ENCODE measurements at places on chromosomes 7 and 10.

- no peak for ATAC-seq
Observed at GRCh38 chr10:16612115-16612980, 90.7 kb upstream of the C1QL3 start.

GRCh38 chr10:59362144-59362958 is at the start of gene FAM13C:
Gene FAM13C (minus strand): TSS chr10:59362549. CDS start chr10:59362460, 89 bp downstream.
- peak; percentile 73 for ATAC-seq

GRCh38 chr7:106987777-106988176 is 56.7 kb upstream of the PRKAR2B start:
- ATAC-seq, result no peak

DNA sequence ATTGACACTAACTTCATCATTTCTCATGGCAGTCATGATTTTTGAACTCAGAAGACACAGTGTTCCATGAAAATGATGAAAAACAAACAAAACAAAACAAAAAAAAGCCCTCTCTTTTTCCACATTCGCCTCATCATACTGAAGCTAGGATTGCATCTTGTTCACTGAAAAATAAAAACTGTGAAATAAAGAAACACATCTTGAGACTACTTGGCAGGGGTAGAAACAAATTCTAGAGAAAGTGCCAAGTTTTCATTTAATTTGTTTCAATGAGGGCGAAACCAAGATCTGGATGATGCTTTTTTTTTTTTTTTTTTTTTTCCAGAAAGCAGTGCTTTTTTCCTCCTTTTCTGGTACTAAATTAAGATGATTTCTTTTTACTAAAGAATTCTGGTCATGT is 350.4 kb upstream of the ETV1 start:
- no peak for ATAC-seq

DNA sequence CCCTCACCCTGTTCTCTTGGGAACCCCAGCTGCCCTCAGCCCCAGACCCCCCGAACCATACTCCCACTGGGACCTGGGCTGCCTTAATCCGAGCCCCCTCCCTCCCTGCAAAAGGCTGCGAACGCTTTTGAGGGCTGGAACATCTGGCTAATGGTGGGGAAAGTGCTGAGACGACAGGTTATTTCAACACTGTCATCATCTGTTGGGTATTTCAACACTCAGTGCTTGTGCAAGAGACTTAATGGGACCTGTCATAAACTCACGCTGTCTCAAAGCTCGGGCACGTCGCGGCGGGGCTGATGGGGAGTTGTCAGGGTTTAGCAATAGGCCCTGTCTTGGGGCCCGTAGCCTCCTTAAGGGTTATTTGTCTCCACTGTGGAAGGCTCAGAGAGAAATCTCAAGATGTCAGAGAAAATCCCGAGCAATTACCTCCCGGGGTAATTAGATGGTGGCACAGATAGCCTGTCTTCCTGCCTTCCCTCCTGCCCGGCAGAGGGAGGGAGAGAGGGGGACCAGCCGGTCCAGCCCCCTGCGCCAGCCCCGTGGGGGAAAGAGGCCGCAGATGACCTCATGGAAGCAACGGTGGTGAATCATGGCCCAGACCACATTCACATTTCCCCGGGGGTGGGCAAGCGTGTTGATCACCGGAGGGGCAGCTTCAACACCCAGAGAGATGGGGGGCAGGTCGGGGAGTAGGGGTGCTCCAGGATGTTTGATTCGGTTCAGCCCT is 88.7 kb upstream of the MYL10 start:
- ATAC-seq, result peak; percentile 83

- ATAC-seq, result peak; percentile 72
Observed at GRCh38 chr7:2209146-2209960, 23.4 kb downstream of the MAD1L1 start.

DNA sequence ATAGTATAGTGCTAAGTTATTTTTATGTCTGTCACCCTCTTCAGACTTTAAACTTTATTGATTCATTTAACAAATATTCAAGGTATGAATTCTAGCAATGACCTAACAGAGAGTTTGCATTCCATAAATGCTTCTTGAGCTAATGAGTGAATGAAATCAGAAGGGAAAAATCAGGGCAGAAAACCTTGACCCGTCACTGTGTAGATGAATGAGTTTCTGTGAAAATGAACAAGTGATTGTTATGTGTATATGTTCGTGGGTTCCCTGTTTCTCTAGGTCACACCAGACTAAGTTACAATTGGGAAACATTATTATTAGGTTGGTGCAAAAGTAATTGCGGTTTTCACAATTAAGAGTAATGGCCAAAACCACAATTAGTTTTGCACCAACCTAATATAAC is 30.1 kb downstream of the APBB1IP start:
- no peak for ATAC-seq

DNA sequence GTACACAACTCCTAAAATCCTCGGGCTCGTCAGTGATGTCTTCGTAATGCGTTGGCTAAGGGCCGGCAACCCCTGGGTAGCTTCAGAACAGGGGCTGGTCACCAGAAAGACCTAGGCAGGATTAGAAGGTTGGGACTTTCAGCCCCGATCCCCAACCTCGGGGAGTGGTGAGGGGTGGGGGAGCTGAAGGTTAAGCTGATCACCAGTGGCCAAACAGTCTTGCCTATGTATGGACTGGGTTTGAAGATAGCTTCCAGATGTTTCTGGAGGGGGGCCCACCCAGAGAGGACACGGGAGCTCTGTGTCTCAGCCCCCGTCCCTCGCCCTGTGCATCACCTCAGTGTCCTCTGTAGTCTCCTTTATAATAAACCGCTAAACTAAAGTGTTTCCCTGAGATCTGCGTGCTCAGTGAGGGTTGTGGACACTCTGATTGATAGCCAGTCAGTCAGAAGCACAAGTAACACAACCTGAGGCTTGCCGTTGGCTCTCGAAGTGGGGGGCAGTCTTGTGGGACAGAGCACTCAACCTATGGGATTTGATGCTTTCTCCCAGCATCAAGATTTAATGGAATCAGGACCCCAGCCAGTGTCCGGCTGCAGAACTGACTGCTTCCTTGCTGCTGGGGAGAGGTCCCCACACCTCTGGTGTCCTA is 10.0 kb downstream of the PPP2R2D start:
- no peak for ATAC-seq

DNA sequence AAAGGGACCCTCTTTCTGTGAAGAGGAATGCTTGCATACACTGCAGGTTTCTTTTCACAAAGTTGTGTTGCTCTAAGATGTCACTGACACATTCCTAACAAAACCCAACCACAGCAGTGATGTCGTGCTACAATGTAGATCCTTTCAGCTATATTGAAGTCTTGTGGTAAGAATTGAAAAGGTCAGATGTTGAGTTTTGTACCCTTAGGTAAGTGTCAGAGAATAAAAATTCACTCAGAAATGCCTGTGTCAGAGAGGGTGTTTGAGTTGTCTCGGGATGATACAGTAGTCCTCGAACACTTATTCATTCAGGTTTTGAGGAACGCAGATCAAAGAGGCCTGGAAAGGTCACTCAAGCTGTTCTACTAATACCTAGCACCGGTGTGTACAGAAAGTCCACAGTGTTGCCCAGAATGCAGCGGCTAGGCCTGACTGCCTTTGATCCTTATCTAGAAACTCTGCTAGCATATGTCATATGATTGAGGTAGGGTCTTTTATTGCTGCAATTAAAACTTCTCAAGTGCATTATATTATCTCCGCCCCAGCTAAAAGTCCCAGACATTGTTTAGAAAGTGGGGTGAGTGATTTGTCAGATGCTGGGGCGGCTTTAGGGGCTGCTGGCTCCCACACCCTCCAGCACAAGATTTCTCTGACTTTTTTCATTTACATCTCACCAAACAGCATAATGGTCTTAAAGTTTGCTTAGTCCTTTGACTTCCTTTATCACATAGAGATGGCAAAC is 26.0 kb downstream of the RNF32 start:
- no peak for ATAC-seq

DNA sequence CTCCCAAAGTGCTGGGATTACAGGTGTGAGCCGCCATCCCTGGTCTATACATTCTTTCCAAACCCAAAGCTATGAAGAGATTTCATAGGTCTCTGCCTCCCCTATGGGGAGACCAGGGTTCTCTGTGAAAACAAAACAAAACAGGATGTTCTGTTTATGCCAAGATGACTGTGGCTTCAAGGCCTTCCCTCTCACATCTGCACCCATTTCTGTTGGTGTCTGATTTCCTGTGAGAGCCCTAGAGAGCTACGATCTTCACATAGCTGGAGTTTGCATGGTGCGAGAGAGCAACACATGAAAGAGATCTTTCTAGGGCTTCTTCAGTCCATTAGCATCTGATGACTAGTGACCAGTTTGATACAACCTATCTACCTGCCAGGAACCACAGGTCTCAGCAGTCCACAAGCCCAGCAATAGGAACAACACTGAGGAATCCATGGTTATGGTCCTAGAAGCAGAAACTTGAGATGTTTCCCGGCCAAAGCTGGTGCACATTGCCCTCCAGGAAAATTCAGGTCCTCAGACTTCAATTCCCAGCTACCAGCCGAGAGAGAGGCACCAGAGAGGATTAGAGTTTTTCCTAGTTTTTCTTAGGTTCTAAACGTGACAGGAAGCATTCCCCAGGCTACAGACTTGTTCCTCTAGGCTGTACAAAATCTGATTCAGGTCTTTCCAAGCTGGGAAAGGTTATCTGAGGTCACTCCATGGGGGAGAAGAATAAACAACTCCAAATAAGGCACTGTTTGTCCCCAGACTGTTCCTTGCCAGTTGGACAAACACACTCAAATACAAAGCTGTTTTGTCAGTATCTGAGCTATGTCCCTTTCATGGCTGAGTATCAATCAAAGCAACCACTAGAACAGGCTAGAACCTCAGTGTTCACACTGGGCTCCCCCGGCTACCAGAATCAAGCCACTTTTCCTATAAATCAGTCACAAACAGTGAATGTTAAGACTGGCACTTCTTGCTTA is 259.7 kb downstream of the CALN1 start:
- no peak for ATAC-seq

DNA sequence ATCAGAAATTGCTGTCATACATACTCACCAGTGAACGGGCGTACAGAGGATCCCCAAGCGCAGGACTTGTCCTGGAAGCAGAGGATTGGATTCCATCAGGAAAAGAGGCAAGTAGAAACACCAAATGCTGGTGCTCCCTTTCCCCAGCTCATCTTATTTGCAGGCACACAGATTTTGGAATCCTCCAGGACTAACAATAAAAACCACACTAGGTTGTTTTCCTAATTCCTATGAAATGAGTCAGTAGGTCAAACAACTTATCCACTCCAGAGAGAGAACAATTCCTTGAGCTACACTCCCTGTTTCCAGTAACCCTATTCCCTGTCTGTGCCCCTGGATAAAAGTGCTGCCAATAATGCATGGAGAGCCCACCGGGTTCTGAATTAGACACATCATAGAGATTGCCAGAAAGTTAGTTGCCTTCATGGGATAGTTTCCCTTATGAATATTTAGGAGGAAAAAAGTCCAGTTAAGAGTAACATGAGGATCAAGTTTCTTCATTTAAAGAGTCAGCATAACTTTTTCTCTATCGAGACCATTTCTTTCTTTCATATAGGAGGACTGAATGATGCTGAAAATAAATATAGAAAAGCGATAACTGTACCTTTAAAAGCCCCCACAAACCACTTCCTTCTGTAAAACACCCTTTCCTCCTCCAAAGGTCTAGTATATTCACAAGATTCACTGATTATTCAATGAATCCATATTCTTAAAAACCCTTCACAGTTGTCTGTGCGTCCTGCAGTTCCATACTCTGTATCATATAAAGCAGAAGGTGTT is 178.3 kb upstream of the KLF14 start:
- ATAC-seq, result no peak

DNA sequence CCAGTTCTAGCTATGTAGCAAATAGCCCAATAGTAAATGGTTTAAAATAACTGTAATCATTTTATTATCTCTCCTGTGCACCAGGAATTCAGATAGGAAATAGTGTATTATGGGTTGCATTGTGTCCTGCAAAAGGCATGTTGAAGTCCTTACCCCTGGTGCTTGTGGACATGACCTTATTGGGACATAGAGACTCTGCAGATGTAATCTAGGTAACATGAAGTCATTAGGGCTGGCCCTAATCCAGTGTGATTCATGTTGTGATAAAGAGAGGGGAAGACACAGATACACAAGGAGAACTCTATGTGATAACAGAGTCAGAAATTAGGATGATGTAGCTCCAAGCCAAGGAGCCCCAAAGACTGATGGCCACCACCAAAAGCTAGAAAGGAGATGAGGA is 462.8 kb downstream of the GALNT17 start:
- no peak for ATAC-seq

DNA sequence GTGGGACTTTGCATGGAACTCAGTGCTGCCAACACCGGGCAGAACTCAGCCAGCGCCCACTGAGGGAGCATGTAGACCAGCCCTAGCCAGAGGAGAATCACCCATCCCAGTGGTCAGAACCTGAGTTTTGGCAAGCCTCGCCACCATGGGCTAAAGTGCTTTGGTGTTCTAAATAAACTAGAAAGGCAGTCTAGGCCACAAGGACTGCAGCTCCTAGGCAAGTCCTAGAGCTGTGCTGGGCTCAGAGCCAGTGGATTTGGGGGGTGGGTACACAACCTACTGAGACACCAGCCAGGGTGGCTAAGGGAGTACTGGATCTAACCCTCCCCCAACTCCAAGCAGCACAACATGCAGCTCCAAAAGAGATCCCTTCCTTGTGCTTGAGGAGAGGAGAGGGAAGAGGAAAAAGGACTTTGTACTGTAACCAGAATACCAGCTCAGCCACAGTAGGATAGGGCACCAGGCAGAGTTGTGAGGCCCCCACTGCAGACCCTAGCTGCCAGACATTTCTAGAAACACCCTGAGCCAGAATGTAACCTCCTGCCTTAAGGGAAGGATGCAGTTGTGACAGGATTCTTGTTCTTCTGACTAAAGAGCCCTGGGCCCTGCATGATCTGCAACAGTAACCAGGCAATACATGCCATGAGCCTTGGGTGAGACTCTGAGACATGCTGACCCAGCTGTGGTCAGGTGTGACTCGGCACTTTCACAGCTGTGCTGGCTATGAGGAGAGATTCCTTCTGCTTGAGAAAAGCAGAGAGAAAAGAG is 24.4 kb downstream of the GSDME start:
- ATAC-seq, result peak; percentile 42

DNA sequence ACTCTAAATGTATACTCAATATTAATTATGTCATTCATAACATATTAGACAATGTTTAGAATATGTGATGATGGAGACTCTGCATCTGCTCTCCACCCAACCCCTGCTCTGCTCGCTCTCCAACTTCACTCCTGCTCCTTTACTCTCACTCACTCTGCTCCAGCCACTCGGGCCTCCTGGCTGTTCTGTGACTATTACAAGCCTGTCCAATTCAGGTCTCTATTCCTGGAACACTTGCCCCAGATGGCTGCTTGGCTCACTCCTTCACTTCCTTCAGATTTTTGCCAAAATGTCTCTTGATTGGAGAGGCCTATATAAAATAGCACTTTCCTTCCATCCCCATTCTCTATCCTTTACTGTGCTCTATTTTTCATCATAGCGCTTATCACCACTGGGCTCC is 84.8 kb downstream of the HBP1 start:
- no peak for ATAC-seq

- no peak for ATAC-seq
Observed at GRCh38 chr10:114068054-114068707, 24.5 kb downstream of the ADRB1 start.

- ATAC-seq, result no peak
Observed at GRCh38 chr10:13704964-13705363, 118.2 kb downstream of the PRPF18 start.

GRCh38 chr10:51861731-51862130 is 162.3 kb upstream of the CSTF2T start:
- no peak for ATAC-seq

GRCh38 chr7:86972072-86972471 is 87.4 kb downstream of the ELAPOR2 start:
- no peak for ATAC-seq

GRCh38 chr10:8248868-8249267 is 194.4 kb downstream of the GATA3 start:
- ATAC-seq, result no peak

All from gastroesophageal sphincter (tissue), 4 donors.